ENCODE measurements at places on chromosomes 4 and X. TPM values are rescaled to one million over a fixed set of nuclear protein-coding genes. Genes with fewer than 3 reads are reported as not detected.

Gene IGFBP7
- 1,070 TPM for total RNA-seq

Gene MXRA5
- total RNA-seq: 3.9 TPM

DNA sequence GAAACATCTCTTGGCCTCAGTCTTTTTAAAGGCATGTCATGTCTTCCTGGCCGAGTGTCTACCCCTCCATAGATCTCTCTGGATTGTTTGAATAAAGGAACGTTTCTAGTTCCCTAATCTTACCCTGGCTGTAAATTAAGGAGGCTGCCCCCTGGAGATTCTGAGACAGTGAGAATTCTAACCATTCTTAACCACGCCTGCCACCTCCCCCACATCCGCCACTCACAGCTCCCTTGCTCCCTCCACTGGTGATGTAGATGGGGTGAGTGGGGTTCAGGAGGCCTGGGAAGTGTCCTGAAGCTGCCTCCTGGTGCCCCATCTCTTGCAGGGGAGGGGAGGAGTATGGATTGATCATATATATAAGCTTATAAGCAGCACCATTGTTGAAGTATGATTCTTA, 48.0 kb upstream of the TRIM2 start:
- no peak for DNase-seq

DNA sequence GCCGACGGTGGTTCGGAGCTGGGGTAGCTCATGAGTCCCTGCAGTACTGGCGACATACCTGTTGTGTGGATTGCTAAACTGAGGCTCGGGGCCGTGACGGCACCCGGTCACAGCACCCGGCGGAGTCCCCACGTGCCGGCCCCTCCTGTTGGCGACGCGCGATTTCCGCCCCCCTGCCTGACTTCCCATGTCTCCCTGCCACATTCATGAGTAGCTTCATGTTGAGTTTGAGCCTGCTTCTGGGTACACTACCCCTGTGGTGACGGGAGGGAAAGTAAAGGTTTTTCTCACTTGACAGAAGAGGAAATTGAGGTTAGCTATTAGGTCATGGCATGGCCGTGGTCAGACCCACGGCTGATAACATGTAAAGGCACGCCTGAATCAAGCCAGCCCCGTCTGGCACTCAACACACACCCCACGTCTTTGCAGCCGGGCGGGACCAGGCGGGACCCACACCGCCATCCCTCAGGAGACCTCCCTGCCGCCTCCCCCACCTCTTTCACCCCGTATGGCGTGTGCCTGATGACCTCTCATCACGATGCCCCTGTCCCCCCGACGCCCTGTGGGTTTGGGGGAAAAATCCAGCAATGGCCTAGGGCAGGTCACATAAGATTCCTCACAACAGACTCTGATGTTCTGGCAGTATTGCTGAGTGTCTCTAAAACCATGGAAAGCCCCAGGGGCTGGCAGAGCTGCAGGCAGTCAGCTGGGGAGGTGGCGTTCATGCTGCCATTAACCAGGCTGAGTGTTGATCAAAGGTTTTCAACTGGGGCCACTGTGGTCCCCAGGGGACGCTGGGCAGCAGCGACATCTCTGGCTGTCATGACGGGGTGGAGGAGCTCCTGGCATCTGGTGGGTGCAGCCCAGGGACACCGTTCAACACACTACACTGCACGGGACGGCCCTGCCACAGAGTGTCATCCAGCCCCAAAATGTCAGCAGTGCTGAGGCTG, 29.2 kb downstream of the P2RY8 start:
- DNase-seq: peak; percentile 91

DNA sequence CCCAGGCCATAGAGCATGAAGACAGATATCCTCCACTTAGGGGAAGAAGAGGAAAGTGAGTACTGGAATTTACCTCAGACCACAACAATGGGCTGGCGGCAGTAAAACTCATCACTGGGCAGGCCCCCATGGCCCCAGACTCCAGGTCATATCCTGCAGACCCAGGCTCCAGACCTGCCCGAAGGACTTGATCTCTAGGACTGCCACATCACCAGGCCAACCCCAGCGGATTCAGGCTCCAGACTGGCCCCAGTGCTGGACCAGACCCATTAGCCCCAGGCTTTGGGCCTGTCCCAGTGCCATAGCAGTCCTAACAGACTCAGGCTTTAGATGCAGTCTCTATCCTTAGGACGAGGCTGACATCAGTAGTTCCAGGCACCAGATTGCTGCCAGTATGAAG, 190.6 kb downstream of the DLG3 start:
- DNase-seq: no peak

DNA sequence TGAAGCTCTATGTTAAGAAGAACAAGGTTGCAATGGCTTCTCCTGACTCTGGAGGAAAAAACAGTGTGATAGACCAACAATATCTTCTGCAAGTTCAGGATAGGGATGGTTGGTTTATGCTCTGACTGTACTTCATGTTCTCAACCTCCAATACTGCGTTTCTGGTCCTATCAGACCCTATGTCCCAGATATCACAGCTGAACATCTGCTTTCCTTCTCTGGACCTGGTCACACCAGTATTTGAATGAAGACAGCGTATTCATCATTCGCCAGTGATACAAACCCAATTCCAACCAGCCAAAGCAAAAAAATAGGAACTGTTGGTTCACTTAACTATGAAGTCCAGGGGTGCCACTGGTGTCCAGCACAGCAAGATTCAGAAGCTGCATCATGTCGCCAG, 124.5 kb upstream of the KLF3 start:
- DNase-seq: no peak

GRCh38 chr4:95155759-95156451, 392.9 kb downstream of the UNC5C start:
- no peak for DNase-seq

DNA sequence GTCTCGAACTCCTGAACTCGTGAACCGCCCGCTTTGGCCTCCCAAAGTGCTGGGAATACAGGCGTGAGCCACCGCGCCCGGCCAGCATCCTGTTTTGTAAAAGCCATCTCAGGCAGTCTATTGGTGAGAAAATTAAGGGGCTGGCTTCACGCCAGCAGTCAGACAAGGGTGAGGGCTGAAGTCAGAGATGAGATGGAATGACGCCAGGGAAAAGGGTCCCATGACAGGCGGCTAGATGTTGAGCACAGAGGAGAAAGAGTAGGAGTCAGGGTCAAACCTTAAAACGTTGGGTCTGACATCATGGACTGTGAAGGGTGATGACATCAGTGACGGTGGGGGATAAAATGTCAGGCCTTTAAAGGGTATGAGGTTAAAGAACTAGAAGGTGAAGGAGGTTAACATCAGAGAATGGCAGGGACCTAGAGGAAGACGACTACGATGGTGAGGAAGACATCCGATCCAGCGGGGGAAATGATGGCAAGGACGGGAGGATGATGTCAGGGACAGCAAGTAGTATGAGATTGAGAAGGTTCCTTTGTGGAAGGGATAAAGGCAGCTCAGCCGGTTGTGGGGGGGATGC, 504 bp upstream of the RBM3 start:
- DNase-seq: no peak
